Activated CD4-positive, alpha-beta T cell treated with anti-CD3 and anti-CD28 coated beads, Interleukin-2, amount 50 U/mL, for 16 hours (primary cell): ENCODE measurements at places on chromosomes 16 and 17.
A peak's percentile ranks its signal among the peaks of the same experiment; 100 is the strongest.

DNA sequence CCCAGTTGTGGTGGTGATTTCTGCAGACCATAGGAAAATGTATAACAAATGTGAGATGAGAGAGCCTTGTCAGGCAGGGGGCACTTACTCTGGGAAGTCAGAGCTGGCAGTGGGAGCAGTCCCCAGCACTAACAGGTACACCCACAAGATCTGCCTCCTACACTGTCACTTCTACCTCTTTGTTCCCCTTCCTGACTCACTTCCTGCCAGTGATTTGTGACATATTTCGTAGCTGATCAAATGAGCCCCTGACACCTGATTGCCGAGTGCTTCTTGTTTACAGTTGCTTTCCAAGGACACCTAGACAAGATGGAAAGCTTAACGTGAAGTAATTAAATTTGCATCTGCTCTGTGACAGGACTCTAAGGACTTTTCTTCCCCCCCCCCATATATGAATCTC, 40.5 kb downstream of the FTO start:
- DNase-seq = peak; percentile 68

GRCh38 chr17:64707050-64707591, 45.0 kb upstream of the SMURF2 start:
- no peak for DNase-seq

DNA sequence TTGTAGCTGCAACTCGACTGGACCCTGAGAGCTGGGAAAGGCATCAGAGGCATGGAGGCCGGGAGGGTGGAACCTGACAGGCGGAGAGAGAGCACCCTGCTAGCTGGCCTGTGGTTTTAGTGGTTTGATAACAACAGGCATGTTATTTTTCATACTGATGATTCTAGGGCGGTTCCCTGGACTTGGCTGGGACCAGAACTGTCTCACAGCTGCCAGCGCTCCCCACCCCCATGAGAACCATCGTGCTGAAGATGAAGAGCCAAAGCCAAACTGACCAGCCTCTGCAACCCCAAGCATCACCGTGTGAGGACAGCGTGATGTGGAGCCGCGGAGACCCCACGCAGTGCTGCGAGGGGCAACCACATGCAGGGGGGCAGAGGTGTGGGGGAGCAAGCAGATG, 28.5 kb downstream of the MXRA7 start:
- DNase-seq = no peak

DNA sequence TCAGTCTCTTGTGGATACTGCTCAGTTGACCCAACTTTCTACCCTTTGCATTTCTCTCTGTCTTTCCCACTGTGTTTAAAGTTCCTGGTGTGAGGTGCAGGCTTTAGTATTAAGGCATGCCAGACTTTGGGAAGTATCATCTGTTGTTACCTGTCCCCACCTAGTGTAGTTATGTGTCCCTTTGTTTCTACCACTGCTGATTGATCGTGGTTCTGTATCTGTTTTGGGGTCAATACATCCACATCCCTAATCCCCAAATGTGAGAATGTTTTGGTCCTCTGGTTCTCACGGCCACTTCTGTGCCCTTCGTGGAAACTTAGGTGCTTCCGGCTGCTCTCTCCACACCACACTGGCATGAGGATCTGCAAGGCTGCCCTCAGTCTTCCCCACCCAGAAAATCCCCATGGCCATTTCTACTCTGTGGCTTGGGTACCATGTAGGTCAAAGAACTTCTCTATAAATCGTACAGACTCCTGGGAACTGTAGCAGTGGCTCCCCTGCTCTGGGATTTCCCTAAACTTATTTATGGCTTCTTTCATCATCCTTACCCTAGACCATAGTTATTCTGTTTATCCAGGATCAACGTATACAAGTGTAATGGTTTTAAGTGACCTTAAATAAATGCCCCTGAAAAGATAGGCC, 443.2 kb downstream of the XYLT1 start:
- no peak for DNase-seq

DNA sequence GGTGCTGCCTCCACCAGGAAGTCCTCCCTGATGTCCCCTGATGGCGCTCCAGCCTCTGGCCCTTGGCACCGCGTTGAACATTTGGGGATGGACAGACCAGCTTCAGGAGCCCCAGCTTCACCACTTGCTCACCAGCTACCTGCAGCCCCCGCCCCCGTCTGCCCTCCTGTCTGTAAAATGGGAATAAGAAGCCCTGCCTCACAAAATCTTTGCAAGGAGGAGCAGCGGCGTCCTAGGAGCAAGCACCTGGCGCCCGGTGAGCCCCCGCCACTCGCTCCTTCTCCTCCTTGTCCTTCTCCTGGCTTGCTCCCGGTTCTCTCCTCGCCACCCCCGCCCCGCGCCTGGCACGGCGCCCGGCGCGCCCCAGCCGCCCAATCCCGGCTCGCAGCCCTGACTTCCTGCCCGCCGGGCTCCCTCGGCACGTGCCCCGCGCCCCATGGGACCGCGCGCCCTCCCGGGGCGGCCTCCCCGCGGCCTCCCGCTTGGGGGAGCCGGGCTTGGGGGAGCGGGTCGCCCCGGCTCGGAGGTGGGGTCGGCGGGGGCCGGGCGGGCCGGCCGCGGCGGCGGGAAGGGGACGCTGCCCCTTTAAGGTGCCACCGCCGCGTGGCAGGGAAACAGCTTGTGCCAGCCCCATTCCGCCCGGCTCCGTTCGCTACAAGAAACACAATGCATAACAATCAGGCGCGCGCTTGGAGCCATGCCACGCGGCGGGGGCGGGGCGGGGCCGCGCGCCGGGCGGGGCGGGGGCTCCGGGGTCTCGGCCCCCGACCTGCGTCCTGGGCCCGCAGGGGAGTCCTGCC, 9.1 kb upstream of the PPP1R1B start:
- DNase-seq = peak; percentile 54

- DNase-seq = no peak
These were observed 403 bp upstream of the KRTAP3-1 start for GRCh38 chr17:41009301-41009760.

DNA sequence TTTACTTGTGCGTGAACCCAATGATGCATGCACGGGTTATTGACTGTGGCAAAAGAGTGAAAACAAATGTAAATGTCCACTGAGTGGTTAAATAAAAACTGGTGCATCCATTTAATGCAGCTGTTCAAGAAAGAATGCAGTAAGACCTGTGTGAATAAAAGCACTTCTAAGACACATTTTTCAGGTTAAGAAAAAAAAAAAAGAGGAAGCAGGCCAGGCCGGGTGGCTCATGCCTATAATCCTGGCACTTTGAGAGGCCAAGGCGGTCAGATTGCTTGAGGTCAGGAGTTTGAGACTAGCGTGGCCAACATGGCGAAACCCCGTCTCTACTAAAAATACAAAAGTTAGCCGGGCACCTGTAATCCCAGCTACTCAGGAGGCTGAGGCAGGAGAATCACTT, 11.8 kb downstream of the CNGB1 start:
- DNase-seq = no peak

DNA sequence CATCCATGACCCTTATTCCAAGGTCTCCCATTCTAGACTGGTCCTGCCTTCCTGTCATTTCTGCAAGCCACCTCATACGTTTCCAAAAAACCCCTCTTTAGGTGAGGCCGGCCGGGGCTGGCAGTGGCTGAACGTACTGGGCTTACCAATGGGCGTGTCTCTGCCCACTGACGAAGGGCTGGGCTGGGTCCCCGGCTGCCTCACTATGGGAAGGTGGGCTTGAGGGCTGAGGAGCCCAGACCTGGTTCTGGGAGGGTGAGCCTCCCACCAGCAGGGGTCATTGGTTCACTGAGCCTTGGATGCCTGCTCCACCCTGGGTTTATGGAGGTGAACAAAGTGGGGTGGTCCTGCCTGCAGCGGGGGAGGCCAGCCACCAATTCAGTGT, 19.9 kb downstream of the KDM8 start:
- no peak for DNase-seq

GRCh38 chr16:30184096-30184890, 891 bp downstream of the CORO1A start:
- peak; percentile 89 for DNase-seq

DNA sequence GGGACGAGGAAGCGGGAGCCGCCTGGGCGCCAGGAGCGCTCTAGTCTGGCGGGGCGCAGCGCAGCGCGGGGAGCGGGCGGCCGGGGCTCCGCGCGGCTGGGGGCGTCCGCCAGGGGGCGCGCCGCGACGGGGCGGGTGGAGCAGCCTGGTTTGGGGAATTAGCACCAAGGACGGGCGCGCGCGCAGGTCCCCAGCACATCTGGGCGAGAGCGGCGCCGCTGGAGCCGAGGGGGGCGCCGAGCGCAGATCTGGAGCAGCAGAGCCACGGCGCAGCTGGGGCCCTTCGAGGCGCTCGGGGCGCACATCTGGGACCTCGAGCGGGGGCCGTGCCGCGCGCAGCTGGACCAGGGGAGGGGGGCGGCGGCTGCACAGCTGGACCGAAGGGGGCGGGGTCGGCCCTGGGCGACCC, at the start of gene NXPH3:
Gene NXPH3 (plus strand): TSS at position 193 of the 409 bp plus-strand sequence. CDS start 349 bp downstream, outside the sequence.
- DNase-seq = peak; percentile 64

DNA sequence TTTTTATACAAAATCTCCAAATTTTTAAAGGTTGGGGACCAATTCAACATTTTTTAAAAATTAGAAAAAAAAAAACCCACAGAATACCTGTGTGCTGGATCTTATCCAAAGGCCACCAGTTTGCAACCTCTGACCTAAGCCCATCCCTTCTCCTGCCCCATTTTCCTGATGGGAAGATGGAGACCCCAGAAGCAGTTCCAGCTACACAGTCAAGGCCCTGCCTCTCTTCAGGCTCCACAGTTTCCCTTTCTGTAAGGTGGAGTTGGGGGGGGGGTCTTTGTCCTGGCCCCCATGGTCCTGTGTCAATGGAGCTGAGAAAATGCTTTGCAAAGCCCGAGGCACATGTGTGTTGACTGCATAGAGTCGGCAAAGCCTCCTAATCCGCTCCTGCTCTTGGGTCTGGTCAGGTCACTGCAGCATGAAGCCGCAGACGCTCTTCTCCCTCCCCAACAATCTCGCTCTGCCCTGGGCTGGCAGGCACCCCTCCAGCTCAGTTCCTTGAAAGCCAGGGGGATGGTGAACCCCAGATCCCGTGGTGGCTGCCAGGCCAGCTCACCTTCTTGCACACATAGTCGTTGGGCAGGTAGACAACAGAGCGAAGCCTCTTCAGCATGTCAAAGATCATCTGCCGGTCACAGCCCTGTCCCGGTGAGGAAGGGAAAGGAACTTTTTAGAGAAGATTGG, 70.0 kb downstream of the CNGB1 start:
- no peak for DNase-seq

DNA sequence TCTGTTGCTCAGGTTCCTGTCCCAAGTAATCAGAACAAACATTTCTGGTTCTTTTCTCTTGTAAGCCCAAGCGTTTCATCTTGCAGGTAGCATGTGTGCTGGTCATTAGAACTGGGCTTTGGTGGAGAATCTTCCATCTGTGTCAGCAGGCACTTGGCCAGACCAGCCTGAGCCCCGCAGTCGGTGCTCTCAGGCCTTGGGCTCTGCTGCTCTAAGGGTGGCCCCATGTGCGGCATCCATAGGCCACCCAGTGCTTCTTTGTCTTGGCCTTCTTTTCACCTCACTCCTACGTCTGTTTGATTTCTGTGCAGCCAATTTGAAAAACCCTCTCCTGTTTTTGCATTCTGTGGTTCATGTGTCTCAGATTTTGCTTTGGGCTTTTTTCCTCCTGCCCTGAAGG, 51.6 kb downstream of the PLD6 start:
- DNase-seq = no peak

DNA sequence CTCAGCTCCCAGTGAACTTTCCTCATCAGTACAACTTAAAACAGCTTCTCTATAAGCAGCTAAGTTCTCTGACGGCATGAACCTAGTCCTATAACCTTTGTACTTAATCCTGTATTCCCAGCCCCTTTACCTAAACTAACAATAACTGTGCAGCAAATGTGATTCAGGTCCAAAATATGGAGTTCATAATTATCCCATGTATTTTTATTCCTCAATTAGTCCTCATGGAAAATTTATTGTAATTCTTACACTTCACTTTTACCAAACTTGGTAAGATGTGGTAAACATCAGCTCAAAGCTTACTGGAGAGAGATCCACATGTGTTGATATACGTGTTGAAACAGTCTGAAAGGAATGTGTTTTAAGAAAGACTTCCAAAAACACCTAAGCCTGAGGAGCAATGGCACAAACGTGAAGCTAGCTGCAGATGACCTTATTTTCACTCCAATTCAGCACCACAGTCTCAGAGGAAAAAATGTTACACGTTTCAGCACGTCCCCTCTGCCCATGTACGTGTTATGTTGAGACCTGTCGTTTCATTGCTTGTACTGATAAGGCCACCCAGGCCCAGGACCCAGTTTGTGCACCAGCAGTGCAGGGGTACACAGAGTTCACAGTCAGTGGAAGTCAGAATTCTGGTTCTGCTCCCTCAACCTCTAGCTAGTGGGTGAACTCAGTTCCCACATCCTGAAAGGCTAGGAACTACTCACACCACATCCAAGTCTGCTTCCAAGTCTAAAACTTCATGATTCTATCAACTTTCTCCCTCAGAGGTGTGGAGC, 7.1 kb downstream of the USP31 start:
- no peak for DNase-seq

- DNase-seq = peak; percentile 5
These were observed 25.9 kb downstream of the OGFOD1 start for GRCh38 chr16:56477096-56477878.

GRCh38 chr17:75152922-75153779, 1.2 kb downstream of the JPT1 start:
- peak; percentile 51 for DNase-seq

DNA sequence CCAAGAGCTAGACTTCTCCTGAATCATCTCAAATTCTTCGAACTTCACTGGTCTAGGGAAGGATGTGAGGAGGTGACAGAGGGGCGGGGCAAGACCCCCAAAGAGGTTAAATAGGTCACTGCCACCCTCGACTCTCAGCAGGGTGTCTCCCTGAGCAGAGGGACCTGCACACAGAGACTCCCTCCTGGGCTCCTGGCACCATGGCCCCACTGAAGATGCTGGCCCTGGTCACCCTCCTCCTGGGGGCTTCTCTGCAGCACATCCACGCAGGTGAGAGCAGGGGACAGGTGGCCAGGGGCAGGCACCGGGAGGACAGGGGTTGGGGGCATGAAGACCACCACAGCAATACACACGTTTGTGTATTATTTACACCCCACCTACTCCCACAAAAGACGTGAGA, 9.2 kb downstream of the CCL17 start:
- no peak for DNase-seq

DNA sequence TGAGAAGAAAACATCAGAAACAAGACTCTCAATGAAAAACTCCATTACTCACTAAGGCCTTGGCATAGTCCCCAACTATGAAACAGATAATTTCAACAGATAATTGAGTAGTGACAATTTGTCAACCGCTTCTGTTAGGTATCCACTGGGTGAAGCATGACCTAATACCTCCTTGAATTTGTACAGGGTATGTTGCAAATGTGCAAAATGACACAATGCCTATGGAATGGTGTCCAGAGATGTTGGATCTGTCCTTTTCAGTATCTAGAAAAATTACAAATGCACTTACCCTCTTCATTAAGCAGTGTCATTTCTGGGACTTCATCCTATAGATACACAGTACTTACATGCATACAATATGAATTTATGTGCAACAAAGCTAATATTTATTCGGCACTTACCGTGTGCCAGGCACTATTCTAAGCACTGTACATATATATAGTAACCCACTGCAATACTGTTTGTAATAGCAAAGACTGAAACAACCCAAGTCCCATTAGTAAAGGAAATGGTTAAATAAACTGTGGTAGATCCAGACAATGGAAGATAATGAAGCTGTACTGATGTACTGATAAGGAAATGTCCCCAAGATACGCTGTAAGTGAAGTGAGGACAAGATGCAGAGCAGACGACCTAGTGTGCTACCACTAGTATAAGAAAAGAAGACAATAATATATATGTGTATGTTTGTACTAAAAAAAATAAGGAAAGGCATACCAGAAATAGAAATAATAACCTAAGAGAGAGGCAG, 21.4 kb upstream of the SLC6A4 start:
- no peak for DNase-seq
